Placental pericyte (primary cell): ENCODE measurements at places on chromosomes 13 and 19. TPM values are rescaled to one million over a fixed set of nuclear protein-coding genes. Genes with fewer than 3 reads are reported as not detected.

Gene NDUFS7
- total RNA-seq = 57.3 and 87.5 TPM in 2 replicates

Gene SBK2
- total RNA-seq = not detected in 2 replicates

Gene CCNA1
- total RNA-seq = 0.43 and 1.1 TPM in 2 replicates

Gene SDHAF1
- total RNA-seq = 12.0 and 17.3 TPM in 2 replicates

Gene KLK14
- not detected in 2 replicates for total RNA-seq
